Hematopoietic multipotent progenitor cell (in vitro differentiated cells): ENCODE measurements at places on chromosomes 16 and 17. TPM values are rescaled to one million over a fixed set of nuclear protein-coding genes. Genes with fewer than 3 reads are reported as not detected.

GRCh38 chr17:74861662-74862107 is 2.0 kb upstream of the GRIN2C start:
- DNase-seq: no peak

DNA sequence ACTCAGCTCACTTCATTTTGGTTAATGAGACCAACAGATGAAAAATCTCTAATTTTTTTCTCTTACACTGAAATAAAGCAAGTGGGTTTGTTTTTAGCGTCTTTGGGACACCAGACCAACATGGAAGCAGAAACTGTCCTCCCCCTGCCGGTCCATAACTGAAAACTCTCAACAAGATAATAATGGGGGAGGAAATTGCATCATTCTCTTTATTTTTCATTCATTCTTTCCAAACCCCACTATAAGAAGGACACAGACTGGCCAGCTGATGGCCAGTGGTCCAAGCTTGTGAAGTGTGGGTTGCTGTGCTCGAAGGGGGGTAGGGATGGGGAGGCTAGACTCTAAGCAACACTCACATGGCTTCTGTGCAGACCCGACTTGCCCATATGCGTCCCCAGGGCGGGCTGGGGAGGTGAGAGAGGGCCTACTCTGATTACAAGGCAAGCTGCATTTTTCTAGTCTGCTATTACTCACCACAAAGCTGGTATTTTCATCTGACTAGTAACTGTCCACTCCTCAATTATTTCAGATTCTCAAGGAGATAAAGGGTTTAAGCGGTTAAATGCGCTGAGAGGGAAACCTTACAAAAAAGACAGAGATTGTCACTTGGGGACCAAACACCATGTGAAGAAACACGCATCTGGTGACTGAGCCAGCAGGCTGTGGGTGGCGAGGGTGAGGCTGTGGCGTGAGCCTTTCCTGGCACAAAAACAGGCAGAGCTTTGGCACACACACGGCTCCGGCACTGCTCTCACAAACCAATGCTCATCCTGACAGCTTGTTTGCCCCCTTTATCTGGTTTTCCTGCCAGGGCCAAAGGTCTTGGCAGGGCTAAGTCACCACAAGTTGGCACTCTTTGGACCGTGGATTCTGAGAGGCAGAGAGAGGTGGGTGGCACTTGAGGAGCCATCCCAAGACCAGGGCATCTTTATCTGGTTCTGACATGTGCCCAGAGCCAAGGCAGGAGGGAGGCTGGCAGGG is 38.2 kb downstream of the MARF1 start:
- no peak for DNase-seq

DNA sequence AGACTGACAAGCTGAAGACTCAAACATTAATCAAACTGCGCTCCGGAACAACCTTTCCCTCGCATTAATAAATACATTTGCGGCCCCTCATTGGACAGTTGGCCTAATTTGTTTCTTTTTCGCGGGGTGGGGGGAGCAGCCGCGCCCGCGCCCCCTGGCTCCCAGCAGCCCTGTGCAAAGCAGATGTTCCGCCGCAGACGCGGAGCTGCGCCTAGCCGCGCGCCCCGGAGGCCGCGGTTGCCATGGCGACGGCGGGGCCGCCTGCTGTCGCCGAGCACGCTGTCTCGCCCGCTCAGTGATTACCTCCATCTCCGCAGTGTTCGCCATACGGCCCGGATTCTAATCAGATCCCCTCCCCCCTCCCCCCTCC is 25.5 kb downstream of the COPZ2 start:
- peak; percentile 52 for DNase-seq

Gene TP53TG3
- total RNA-seq: 0.27 TPM

Gene MFSD6L
- 0.81 TPM for total RNA-seq
